ENCODE measurements at places on chromosomes 6 and 20. TPM values are rescaled to one million over a fixed set of nuclear protein-coding genes. Genes with fewer than 3 reads are reported as not detected.

GRCh38 chr6:338815-339262 lies 46.6 kb downstream of the DUSP22 start:
- no peak for DNase-seq

- no peak for DNase-seq
Observed at GRCh38 chr6:37507077-37507476, 7.4 kb upstream of the CCDC167 start.

DNA sequence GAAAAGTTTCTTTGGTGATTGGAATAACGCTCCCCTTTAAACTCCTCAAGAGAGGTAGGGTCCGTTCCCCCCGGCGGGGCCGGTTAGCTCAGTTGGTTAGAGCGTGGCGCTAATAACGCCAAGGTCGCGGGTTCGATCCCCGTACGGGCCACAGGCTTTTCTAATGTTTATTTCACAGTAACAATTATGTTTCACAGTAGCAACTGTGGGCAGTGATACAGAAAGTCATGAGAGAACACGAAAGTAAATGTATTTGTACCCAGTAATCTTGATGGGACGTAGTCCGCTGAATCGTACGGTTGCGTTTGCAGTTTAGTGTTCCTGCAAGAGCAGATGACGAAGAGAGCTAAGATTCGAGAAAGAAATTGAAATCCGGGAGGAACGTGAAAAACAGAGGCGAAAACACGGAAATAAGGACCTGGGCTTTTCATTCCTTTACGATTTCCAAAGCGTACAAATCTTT lies 505.5 kb downstream of the PRIM2 start:
- peak; percentile 8 for DNase-seq

GRCh38 chr6:31202259-31203166 lies 32.0 kb upstream of the POU5F1 start:
- DNase-seq, result no peak

- DNase-seq, result peak; percentile 82
Observed at GRCh38 chr6:29631860-29632731, 887 bp downstream of the GABBR1 start.

DNA sequence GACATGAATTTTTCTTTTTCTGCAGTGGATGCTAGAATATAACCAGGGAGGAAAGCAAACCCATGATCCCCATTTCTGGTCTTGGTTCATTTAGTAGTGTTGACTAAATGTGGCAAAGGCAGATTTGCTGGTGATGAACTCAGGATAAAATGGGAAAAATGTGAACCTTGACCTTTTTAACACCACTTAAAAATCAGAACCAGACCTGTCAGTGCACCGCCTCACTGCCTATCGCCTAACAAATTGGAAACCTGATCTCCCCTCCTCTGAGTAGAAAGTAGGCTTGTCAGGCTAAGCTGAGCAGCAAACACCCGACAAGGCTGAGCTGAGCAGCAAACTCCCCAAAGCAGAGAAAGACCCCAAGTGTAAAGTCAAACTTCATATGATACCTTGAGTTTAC lies 254.8 kb downstream of the FOXC1 start:
- DNase-seq, result no peak

- DNase-seq, result peak; percentile 84
Observed at GRCh38 chr6:11120271-11121005, 8.9 kb upstream of the ERVFRD-1 start.

DNA sequence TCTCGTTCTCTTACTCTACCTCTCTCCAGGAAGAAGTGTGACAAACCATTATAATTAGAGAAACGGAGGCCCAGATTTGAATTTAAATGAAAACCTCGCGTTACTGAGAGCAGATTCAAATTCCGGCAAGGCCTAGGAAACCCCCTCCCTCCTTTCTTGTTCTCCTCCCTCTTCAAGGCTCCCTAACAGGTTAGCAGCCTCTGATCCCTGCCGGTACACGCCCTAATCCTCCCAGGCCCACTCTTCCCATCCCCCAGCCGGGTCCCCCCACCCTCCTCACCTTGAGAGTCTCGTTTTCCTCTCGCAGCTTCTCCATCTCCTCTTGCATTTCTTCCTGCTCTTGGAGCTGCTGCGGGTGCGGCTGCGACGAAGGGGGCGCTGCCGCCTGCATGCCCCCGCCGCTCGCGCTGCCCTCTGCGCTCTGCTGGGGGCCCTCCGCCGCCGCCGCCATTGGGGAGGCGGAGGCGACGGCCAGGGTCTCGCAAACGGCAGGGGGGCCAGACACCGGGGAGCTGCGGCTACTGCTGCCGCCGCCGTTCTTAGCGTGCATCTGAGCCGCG lies 3.8 kb downstream of the MTCL3 start:
- peak; percentile 74 for DNase-seq

DNA sequence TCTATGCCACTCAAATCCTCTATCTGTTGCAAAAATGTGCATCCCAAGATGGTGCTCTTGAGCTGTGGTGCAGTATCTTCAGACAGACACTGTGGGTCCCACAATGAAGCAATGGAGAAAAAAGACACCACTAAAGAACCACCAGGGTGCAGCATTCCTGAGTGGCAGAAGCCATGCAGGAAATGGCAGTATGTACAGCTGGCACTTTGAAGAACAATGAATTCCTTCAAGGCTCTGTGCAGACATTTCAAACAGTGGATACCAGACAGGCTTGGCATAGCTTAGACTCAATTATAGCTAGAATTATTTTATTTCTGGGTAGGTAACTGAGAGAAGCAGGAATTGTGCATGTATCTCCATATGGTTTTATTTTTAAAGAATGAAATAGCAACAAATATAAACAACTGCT lies 24.0 kb upstream of the HDAC2 start:
- peak; percentile 88 for DNase-seq

- DNase-seq, result no peak
Observed at GRCh38 chr20:11972478-11972877, 54.8 kb downstream of the BTBD3 start.

DNA sequence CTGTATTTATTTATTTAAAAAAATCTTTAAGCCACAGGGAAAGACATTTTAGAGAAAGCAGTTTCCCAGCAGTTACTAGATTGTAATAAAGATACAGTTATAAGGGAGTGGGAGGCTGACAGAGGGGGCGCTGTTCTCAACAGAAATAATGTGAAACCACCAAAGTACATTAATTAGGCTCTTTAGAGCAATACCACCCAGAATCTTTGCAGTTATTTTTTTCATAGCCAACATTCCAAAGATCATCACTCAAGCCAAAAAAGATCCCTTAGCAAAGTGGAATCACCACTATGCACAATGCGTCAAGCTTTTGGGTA lies 331.3 kb upstream of the DEFB112 start:
- peak; percentile 11 for DNase-seq

- peak; percentile 16 for DNase-seq
Observed at GRCh38 chr20:62428396-62429295, 1.3 kb upstream of the RBBP8NL start.

DNA sequence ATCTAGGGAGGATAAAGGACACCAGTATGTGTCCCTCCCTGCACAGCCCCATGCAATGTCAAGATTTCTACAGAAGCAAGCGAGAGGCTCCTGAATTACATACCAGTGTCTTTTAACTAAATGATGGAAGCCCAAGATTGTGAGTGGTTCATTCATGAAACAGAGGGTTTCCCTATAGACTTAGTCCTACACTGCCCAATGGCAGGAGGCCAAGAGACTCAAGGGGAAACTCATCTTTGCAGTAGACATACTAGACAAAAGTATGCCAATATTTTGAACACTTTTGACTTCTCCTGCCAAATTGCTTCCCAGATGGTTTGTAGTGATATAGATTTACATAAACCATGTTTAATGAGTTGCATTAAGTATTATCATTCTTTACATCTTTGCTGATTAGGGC lies 557.2 kb upstream of the JAG1 start:
- DNase-seq, result no peak

DNA sequence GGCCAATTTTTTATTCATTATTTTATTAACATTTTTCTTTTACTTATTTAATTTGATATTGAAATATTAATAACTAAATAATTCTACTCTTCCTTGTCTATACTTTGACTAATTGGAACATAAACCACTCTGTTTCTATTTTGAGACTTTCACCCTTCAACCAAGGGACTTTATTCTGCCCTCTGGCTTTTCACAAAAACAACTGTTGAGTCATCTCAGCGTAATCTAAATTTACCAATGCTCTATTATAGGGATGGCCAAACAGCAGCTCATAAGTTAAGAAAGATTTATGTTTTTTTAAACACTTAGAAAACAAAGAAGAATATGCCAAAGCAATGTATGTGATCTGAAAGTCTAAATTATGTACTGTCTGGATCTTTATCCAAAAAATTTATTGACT lies 46.7 kb downstream of the DOP1A start:
- no peak for DNase-seq

GRCh38 chr6:86122086-86122485 lies 479.4 kb upstream of the SYNCRIP start:
- DNase-seq, result no peak

- DNase-seq, result peak; percentile 83
Observed at GRCh38 chr6:85449818-85450759, at the start of gene NT5E. TSS of gene NT5E (plus strand) at chr6:85450083. CDS start at chr6:85450140, 57 bp downstream.

- no peak for DNase-seq
Observed at GRCh38 chr20:60236613-60237012, 278.4 kb downstream of the CDH26 start.

- no peak for DNase-seq
Observed at GRCh38 chr6:44561832-44562665, 174.5 kb downstream of the CDC5L start.

GRCh38 chr6:11845664-11846577 lies 67.3 kb upstream of the ADTRP start:
- no peak for DNase-seq

DNA sequence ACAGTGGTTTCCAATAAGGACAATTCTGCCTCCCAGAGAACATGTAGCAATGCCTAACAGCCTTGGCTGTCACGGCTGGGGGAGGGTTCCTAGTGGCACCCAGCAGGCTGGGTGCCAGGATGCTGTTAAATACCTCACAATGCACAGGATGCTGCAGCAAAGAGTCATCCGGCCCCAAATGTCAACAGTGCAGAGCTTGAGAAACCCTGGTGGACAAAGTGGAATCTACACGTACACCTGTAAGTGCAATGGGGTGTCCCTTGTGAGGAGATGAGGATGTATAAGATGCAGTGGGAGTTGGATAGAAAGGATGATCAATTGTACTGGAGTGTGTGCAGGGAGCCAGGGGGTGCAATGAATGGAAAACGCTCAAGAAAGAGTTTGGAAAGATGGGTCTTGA lies 142.4 kb downstream of the FNDC1 start:
- DNase-seq, result no peak

- peak; percentile 50 for DNase-seq
Observed at GRCh38 chr6:51675020-51675921, 412.1 kb downstream of the PKHD1 start.

GRCh38 chr6:41732591-41733359 lies 2.6 kb downstream of the TFEB start:
- no peak for DNase-seq

DNA sequence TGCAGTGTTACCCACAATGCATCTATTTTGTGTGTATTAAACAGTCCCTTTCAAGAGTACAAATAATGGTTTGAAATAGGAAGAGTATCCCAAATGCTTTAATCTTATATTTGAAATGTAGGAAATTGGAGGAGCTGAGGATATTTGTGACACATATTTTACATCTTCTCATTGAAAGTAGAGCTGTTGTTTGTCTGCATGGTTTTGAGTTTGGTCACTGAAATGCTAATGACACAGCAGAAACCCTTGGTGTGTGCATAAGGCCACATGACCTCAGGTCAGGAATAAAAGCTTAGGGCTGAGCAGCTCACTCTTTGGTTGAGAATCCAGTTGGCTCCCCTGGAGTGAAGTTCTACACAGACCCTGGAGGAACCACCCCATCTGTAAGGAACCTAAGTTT lies 49.8 kb downstream of the TPD52L1 start:
- DNase-seq, result no peak

- DNase-seq, result no peak
Observed at GRCh38 chr6:37700620-37700973, 2.9 kb upstream of the MDGA1 start.

DNA sequence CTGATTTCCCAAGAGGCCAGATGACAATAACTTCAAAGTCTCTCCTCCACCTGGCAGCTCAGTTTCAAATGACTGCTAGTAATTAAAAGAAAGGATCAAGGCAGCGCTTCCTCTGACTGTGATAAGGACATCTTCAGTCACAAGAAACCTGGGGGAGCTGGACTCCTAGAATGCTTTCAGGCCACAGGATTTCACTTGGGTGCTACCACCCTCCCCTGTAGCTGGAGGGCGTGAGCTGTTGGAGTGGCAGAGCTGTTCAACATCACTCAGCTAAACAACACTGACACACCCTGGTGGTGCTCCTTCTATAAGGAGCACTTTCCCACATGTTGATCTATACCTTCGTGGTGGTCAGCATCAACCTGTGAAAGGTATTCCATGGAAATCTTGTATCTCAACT lies 2.2 kb upstream of the CNR1 start:
- DNase-seq, result no peak

DNA sequence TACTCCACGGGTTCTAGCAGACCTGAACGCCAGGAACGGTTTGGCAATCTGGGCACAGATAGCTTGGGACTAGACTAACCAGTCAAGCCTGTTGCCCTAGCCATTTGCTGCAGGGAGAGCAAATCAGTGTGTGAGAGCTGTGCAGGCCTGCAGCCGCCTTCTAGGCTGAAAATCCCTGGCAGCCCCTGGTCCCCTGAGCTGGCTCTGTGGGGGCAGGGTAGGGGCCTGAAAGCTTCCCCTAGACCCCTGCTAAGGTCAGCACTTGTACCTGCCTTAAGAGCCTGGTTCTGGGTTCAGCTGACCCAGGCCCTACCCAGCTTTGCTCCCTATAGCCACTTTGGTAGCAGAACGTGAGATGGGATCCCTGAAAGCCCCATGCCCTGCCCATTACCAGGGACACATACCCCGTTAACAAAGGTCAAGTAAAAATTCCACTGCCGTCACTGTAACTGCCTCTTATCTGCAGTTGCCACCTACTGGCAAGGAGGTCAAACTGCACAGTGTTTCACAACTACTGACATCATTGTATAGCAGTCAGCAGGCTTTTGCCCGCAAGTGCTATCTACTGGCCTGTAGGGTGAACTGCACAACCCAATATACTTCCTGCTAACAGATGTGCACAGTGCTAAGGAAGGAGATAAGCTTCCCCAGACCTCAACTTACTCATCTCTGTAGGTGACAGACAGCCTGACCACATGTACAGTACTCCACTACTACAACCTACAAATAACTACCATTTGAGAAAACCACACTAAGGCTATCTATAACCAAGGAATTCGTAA lies 95.1 kb upstream of the OLIG3 start:
- peak; percentile 76 for DNase-seq

Gene TFAP2C
- 0.11 TPM for total RNA-seq

Gene LTB
- not detected for total RNA-seq

Gene SLC26A8
- not detected for total RNA-seq

Gene RSPO4
- not detected for total RNA-seq

Gene FNDC11
- total RNA-seq, result 0.21 TPM

Gene FAM83B
- total RNA-seq, result 0.41 TPM

Gene KCNK16
- not detected for total RNA-seq

Gene KHDC1L
- not detected for total RNA-seq

Gene GJA10
- total RNA-seq, result not detected

Gene GPX5
- total RNA-seq, result not detected

Gene GABRR1
- 0.67 TPM for total RNA-seq

Gene AARS2
- total RNA-seq, result 26.8 TPM

Gene SNTA1
- 4.4 TPM for total RNA-seq

Gene RNF144B
- total RNA-seq, result 1.0 TPM

Gene SPATA25
- 2.0 TPM for total RNA-seq
